ENCODE measurements at places on chromosomes 5 and 9. TPM values are rescaled to one million over a fixed set of nuclear protein-coding genes. Genes with fewer than 3 reads are reported as not detected.

The AIF1L gene
- 9.1 TPM for total RNA-seq

The DOLPP1 gene
- 4.2 TPM for total RNA-seq

The CCDC183 gene
- total RNA-seq = 0.65 TPM

The LURAP1L gene
- 25.9 TPM for total RNA-seq

The PCDHGA10 gene
- 3.5 TPM for total RNA-seq

The BTNL3 gene
- total RNA-seq = 0.13 TPM

The FOXD4 gene
- 0.33 TPM for total RNA-seq

The SEMA5A gene
- total RNA-seq = 2.1 TPM

The PTGDS gene
- total RNA-seq = 25.7 TPM

The PDE8B gene
- 0.86 TPM for total RNA-seq

The CRB2 gene
- total RNA-seq = 0.06 TPM

The INSL6 gene
- total RNA-seq = not detected

The CKMT2 gene
- total RNA-seq = 8.6 TPM

All from esophagus muscularis mucosa (tissue), 4 donors.